AG08395 (cell line): ENCODE measurements at places on chromosomes 3 and 15.

- DNase-seq, result peak; percentile 24
These were observed 63.1 kb upstream of the GOLGA6B start for GRCh38 chr15:72591361-72591760.

GRCh38 chr3:46491089-46492070, 6.4 kb upstream of the RTP3 start:
- no peak for DNase-seq

DNA sequence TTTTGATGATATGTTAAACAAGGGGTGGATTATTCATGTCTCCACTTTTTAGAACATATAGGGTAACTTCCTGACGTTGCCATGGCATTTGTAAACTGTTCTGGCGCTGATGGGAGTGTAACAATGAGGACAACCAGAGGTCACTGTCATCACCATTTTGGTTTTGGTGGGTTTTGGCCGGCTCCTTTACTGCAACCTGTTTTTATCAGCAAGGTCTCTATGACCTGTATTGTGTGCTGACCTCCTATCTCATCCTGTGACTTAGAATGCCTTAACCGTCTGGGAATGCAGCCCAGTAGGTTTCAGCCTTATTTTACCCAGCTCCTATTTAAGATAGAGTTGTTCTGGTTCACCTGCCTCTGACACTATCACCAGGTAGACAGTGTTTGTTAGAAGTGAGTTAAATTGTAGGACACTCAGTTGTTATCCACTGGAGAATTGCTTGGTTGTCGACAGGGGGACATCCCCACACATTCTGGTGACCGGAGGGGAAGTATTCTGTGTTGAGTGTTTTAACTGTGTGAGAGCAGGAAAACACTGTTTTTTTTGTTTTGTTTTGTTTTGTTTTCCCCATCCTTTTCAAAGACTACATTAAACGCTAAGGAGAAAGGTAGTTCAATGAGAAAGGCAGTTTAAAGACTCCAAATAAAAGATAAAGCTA, 36.9 kb upstream of the SKIL start:
- no peak for DNase-seq

GRCh38 chr3:25107918-25108617, 320.0 kb upstream of the RARB start:
- DNase-seq, result no peak

GRCh38 chr3:53724566-53724965, 121.7 kb downstream of the CHDH start:
- peak; percentile 21 for DNase-seq
